Left lobe of liver (tissue), 2 donors: ENCODE measurements at places on chromosomes 13 and 19.
A peak's percentile ranks its signal among the peaks of the same experiment; 100 is the strongest.

- no peak for DNase-seq
These were observed 2.9 kb downstream of the NUMBL start for GRCh38 chr19:40687525-40688016.

DNA sequence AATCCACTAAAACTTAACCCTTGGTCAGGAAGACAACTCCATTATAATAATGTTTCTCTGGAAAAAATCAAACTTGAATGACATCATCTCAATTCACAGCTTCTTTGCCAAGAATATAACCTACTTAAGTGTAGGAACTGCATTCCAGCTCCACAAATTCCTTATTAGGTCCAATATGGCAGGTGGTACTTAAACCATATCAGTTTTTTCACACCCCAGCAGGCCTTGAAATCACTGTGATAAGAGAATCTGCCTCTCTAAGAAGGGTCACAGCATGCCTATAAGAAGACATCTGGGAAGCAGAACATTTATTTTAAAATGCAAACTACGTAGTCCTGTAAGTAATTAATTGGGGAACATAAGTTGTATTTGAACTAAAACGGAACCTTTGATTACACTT lies 687.8 kb downstream of the DIAPH3 start:
- DNase-seq = no peak

- peak; percentile 78 for DNase-seq
These were observed 20.2 kb upstream of the DGKH start for GRCh38 chr13:42028113-42028799.

DNA sequence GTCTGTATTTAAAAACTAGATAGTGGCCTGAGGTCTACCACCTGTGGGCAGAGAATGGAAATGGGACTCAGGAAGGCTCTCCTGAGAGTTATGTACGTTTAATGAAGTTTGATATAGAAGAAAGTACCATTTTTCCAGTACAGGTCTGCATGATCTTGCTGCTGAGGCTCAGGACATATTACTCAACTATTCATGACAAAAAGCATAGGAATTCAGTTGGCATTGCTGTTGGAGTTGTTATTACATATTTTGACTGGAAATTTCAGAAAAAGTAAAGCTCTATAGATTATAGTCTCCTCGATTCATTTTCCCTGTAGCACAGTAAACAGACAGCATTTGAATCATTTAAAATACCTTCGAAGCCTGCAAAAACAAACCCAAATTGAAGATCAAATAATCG lies 469.8 kb downstream of the DCT start:
- no peak for DNase-seq

DNA sequence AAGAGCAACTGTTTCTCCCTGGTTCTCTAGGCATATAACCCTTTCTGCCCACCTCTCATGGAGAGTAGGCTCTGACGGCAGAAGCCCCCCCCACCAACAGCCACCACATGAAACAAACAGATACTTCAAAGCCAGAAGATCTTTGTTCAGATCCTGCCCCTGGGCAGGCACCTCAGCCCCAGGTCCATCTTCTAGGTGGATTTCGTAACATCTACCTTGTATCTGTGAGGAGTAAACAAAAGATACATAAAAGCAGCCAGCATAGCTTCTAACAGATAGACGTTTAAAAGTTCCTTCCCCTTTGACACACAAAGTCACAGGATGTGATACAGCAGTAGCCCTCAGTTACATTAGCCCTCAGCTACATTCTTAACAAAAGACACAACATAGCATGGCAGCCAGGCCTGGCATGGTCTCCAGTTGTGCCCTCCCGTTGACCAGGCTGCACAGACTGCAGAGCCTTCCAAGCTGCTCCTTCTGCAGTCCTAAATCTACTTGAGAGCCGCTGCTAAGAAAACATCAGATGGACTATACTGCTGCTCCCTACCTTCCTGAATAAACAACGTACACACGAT lies 35.4 kb downstream of the BRD4 start:
- DNase-seq = no peak

- DNase-seq = no peak
These were observed 23.5 kb downstream of the LGALS16 start for GRCh38 chr19:39679056-39679790.

GRCh38 chr13:57925250-57925649 lies 293.7 kb downstream of the PCDH17 start:
- no peak for DNase-seq

DNA sequence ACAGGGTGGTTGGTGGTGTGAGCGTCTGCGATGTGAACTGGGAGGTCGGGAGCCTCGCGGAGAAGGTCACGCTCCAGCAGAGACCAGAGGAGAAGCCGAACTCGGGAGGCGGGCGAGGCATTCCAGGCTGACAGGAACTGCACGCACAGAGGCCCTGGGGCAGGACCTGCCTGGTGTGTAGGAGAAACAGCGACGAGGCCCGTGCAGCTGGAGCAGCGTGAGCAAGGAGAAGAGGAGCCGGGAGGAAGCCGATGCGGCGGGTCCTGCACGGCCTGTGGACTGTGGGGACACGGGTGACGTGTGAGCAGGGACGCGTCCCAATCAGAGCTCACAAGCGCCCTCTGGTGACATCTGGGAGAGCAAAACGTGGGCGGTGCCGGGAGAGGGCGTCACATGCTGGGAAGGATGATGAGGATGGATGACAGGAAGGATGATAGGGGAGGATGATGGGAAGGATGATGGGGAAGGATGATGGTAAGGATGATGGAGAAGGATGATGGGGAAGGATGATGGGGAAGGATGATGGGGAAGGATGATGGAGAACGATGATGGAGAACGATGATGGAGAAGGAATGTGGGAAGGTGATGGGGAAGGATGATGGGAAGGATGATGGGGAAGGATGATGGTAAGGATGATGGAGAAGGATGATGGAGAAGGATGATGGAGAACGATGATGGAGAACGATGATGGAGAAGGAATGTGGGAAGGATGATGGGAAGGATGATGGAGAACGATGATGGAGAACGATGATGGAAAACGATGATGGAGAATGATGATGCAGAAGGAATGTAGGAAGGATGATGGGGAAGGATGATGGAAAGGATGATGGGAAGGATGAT lies 16.1 kb upstream of the MADCAM1 start:
- peak; percentile 83 for DNase-seq

- no peak for DNase-seq
These were observed 3.8 kb downstream of the UBL3 start for GRCh38 chr13:29846475-29847256.

DNA sequence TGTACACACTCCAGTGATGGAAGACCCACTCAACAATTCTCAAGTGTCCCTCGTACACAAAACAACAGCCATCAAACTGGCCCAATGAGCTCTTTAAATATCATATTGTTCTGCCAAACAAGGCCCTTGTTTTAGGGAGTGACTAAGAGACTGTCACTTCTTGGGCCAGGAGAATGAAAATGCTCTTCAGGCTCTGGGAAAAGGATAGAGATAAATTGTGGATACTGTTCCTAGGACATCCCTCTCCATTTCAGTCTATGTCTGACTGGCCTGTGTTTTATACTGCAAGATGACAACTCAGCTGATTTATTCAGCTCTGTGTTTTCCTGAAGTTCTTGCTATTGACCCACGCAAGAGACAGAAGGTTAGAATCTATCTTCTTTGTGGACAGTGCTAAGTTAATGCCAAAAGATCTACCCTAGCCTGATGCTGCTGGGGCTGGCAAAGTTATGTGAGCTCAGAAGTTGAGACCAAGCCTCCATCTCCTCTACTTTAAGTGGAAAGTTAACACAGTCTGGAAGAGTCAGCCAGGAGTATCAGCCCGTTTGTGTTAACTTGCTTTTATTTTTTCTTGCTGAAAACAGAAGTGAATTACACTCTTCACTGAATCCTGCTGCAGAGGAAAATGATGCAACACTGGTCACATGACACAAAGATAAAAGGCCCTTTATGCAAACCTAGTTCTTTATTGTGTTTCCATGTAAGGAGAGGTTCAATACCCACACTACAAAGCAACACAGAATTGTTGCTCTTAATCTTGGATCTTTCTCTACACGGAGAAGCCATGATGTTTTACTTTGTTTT lies 14.6 kb downstream of the FRY start:
- DNase-seq = no peak

DNA sequence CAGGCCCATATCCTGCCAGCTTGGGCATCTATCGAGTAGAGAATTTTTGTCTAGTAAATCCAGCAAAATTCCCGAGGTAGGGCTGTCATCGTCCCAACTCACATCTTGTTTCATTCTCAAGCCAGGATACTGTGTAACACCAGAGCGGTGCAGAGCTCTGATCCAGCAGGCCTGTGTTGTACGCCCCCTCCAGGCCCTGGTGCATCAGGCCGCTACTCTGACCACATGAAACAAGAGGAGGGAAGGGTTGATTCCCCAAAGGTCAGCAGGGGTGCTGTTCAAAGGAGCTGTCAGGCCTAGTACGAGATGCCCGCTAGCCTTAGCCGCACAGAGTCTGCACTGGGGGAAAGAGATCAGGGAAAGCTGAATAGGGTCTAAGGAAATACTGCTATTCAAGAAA lies 276.0 kb downstream of the SLC7A1 start:
- DNase-seq = no peak

GRCh38 chr13:108508263-108508662 lies 121.1 kb upstream of the MYO16 start:
- DNase-seq = no peak

DNA sequence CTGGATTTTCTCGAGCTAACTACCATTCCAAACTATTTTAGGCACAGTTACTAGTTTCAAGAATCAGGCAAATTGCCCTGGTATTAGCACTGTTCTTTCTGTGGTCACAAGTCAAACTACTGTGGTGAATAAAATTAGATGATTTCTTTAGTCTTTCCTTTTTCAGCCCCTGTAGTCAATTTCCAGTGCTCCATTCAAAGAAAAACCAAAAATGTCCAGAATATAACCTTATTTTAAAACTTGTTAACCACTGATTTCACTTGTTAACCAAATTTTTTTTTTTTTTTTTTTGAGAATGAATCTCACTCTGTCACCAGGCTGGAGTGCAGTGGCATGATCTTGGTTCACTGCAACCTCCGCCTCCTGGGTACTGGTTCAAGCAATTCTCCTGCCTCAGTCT lies 50.6 kb upstream of the USPL1 start:
- DNase-seq = no peak

GRCh38 chr13:35704331-35704730 lies 227.8 kb upstream of the MAB21L1 start:
- no peak for DNase-seq

- no peak for DNase-seq
These were observed 48.0 kb downstream of the RFC3 start for GRCh38 chr13:33865945-33866344.

- no peak for DNase-seq
These were observed 31.4 kb downstream of the ELF1 start for GRCh38 chr13:40987606-40988280.

- DNase-seq = no peak
These were observed 42.5 kb downstream of the NFIX start for GRCh38 chr19:13037731-13038130.

DNA sequence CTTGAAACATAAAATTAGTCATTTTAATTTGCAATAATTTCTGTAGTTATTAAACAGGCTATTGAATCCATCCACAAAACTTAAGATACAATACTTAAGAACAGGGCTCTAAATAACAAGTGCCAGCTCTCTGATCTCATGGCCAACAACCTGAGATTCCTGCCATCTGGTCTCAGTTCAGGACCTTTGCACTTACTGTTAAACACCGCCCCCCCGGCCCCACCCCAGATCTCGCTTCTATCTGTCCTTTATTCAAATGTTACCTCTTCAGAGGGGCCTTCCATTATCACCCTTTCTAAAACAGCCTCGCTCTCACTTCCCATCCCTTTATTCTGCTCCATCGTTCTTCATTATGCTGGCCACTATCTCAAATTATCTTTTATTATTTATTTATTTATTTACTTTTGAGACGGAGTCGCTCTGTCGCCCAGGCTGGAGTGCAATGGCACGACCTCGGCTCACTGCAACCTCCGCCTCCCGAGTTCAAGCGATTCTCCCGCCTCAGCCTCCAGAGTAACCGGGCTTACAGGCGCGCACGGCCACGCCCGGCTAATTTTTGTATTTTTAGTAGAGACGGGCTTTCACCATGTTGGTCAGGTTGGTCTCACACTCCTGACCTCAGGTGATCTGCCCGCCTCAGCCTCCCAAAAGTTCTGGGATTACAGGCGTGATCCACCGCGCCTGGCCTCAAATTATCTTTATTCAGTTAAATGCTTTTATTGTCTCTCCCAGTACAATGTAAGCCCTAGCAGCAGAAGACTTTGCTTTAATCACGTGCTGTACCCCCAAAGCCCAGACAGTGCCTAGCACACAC lies 838 bp upstream of the SNRNP70 start:
- DNase-seq = no peak

DNA sequence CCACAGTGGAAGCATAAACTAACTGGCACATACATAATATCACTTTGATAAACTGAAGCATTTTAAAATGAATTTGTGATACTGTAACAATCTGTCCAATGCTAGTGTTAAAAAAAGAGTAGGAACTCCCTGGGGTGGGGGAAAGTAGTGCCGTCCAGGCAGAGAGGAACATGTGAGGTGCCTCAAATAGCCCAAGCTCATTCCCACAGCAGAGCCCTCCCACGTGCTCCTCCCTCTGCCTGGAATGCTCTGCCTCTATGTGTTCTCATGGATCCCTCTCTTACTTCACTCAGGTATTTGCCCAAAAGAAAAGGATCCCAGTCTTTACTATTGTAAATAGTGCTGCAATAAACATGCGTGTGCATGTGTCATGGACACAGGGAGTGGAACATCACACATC lies 188.1 kb downstream of the NHLRC3 start:
- no peak for DNase-seq

- DNase-seq = no peak
These were observed 62.4 kb downstream of the SPACA7 start for GRCh38 chr13:112438515-112438914.

DNA sequence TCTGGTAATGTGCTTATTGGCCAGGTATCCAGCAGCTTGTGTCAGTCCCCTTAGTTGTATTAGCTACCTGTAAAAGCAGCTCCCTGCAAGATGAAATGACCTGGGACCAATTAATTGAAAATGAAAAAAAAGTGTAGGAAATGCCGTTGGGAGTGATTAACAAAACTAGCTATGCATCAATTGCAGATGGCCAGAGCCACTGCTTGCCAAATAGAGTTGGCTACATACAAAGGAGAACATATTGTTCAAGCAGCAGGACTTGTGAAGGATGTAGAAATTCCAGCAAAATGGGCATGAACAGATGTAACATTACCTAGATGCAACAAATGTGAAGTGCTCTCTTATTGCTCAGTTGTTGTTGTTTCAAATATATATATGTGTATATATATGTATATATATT lies 300.5 kb downstream of the PCDH17 start:
- DNase-seq = no peak

GRCh38 chr19:44745341-44745831 lies 3.1 kb upstream of the BCL3 start:
- no peak for DNase-seq

DNA sequence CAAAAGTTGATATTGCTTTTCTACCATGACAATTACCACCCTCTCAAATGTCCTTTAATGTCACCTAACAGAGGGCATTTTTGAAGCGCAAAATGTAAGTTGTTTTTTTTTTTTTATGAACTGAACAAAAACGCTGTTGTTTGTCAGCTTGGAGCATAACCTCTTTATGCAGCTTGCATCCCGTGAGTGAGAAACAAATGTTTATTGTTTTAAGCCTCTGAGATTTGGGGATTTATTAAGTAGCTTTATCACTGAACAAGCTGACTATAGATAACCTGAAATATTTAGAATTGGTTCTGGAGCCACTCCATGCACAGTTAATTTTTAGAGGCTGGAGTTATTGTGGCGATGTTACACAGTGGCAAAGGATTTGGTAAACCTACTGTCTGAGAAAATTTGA lies 80.1 kb upstream of the ATXN8OS start:
- no peak for DNase-seq
